CD4-positive, alpha-beta T cell treated with Interleukin-2 at 100 ng/mL for 4 hours (primary cell): ENCODE measurements at places on chromosomes 4 and X.
A peak's percentile ranks its signal among the peaks of the same experiment; 100 is the strongest.

- DNase-seq, result no peak
Observed at GRCh38 chrX:69149466-69150280, 15.6 kb downstream of the PJA1 start.

- no peak for DNase-seq
Observed at GRCh38 chr4:13329340-13329850, 154.7 kb downstream of the RAB28 start.

DNA sequence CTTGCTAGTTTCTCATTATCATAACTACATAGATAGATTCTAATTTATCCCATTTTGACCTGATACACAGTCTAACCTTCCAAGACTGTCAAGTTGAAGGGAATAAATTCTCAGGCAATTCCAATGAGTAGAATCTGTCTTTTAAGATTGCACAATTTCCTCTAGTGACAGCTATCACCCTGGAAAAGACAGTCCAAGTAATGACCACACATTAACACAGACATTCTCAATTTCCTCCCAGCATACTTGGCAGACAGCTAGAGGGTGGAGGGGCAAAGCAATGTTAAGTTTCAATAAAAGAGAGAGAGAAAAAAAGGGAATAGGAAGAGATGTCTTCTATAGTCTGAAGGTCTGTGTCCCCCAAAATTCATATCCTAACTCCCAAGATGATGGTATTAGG, 234.7 kb downstream of the LDB2 start:
- no peak for DNase-seq

DNA sequence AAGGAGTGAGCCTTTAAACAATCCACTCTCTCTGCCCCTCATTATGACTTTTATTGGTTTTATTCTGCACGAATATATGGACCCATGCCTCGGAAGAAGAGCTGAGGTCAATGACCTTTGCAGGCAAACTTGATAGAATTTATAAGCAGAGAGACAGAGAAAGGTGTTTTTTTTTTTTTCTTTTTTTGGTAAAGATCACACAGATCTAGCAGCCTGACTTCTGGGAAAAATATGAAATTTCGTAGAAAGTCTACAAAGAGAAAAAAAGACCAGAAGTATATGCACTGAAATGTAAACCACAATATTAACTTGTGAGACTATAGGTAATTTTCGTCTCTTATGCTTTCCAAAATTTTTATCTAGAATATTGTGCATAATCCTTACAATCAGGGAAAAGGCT, 61.6 kb downstream of the LEF1 start:
- peak; percentile 81 for DNase-seq

DNA sequence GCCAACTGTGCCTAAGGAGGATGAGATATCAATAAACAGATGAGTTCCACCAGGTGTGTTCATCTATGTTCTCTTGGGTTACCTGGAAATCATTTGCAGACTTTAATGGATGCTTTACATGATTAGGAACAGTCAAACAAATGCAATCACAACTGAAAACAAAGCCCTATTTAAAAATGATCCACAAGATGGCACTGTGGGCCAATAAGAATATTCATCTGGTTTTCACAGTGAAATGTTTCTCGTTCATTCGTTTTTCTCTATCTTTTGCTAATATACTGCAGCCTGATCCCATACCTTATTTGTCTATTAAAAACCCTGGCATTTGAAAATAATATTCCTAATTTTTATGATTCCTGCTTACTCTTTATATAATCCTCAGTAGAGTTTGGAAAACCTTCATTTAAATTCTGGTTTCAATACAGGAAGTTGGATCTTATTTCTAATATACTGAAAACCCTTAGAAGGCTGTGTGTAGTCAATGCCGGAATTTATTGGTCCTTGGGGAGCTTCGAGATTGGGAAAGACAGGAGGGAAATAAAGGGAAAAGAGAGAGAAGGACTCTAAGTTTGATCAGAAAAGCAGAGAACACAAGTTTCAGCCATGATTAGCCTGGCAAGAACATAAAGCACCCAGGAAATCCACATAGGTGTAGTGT, 63.8 kb upstream of the TAPT1 start:
- peak; percentile 21 for DNase-seq

- peak; percentile 3 for DNase-seq
Observed at GRCh38 chr4:54961357-54961975, 163.9 kb downstream of the KDR start.

- no peak for DNase-seq
Observed at GRCh38 chr4:8108991-8109390, 49.6 kb downstream of the ABLIM2 start.

DNA sequence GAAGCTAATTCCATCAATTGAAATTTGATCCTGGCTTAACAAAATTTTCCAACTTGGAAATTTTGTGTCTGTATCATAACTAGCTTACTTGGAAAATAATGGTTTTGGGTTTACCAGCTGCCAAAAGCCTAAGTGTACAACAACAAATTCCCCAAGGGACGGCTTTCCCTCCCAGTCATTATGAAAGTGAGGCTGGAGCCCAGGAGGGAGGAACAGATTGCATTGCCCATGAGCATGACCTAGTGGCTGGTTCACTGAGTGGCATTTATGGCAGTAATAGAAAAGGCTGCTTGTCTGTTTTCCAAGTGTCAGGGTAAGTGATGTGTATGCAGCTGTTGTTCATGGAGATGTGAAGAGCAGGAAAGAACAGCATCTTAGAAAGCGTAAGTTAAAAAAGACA, 70.8 kb upstream of the HHIP start:
- DNase-seq, result no peak

GRCh38 chr4:164847967-164848649, 28.9 kb upstream of the APELA start:
- no peak for DNase-seq
